ENCODE measurements at places on chromosomes 2 and 18. TPM values are rescaled to one million over a fixed set of nuclear protein-coding genes. Genes with fewer than 3 reads are reported as not detected.

- DNase-seq: no peak
These were observed 298.9 kb upstream of the TCF4 start for GRCh38 chr18:55886886-55887285.

GRCh38 chr2:136929531-136929930 is 164.2 kb downstream of the THSD7B start:
- no peak for DNase-seq

- no peak for DNase-seq
These were observed 54.9 kb downstream of the FAM178B start for GRCh38 chr2:96931466-96931865.

- no peak for DNase-seq
These were observed 128.9 kb upstream of the ITGB6 start for GRCh38 chr2:160328811-160329527.

GRCh38 chr2:240965905-240966456 is 32.4 kb upstream of the SNED1 start:
- DNase-seq: peak; percentile 12

GRCh38 chr2:215811003-215811402 is 202.3 kb downstream of the MREG start:
- DNase-seq: no peak

The PTPRN gene
- total RNA-seq: 1.9 TPM

The LRRC30 gene
- total RNA-seq: not detected

DNA sequence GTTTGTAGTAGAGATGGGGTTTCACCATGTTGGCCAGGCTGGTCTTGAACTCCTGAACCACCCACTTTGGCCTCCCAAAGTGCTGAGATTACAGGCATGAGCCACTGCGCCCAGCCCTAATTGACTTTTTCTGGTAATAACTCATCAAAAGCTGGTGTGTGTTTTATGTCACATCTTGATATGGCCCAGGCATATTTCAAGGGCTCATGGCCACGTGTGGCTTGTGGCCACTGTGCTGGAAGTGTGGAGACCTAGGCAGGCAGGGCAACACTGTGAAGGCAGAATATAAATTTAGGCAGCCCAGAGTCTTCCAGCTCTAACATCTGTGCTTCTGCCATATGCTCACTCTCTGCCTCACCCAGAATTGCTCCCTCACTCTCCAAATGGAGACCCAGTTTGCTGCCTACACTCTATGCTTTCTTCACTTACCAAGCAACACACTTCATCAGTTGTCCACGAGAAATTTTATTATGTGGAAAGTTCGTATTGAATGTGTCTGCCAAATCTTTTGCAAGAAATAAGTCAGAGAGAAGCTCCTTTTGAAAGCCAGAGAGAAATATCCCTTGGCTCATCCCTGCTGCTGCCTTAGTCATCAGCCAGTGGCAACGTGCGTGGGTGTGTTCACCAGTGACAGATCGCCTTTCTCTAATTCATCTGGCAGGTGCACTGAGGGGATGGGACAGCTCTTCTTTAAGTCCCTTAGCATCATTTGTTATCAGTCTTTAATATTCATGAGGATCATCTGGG is 129.4 kb upstream of the CXCR4 start:
- no peak for DNase-seq

The XDH gene
- 44.4 TPM for total RNA-seq

The DLX2 gene
- not detected for total RNA-seq

DNA sequence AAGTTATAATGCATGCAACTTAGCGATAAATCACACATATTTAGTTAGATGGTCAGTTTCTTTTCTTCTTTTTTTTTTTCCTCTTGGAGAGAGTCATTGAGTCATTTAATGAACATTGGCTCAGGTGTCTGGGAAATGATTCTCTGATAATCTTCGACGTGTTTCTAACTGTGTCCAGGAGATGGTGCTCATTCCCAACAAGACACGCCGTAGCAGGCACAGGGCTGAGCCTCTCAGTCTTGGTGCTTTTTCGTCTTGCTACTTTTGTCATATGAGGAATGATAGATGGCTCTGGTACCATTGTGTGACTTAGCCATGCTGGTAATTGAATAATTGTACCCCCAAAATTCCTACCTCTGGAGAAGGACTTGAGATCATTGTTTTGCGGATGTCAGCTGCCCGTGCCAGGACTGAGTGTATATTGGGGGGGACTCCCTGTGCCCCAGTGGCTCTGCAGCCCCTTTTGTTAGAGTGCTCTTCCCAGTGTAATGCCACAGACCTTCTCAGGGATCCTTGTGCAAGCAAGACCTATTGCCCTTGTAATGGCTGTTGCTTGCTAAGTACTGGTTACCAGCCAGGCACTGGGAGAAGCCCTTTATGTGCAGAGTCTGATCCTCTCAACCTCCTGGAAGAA is 107.6 kb upstream of the CYRIA start:
- DNase-seq: no peak

- no peak for DNase-seq
These were observed 57.3 kb downstream of the ROCK1 start for GRCh38 chr18:21054252-21054821.

The CCDC85A gene
- 0.40 TPM for total RNA-seq

DNA sequence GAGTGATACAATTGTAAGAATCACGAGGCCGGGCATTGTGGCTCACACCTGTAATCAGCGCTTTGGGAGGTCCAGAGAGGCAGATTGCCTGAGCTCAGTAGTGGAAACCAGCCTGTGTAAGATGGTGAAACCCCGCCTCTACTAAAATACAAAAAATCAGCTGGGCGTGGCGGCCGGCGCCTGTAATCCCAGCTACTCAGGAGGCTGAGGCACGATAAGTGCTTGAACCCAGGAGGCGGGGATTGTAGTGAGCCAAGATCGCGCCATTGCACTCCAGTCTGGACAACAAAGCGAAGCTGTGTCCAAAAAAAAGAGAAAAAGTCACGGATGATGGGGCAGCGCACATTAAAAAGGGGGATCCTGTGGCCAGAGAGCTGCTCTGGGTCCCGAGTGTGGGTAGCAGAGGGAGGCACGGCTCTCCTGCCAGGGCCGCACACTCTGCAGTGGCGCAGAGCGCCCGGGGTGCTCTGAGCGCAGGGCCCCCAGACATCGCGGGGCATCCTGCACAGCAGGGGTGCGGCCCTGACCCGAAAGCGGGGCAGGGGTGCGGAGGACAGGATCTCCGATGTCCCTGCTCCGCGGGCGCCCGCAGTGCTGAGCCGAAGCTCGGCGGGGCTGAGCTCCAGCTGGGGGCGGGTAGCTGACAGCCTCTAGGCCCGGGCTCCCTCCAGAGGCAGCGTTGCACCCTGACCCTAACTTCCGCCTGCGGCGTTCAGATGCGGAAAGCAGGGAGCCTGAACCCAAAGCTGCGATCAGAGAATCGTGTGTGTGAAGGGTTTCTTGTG is 30.4 kb upstream of the RAB6D start:
- peak; percentile 52 for DNase-seq

DNA sequence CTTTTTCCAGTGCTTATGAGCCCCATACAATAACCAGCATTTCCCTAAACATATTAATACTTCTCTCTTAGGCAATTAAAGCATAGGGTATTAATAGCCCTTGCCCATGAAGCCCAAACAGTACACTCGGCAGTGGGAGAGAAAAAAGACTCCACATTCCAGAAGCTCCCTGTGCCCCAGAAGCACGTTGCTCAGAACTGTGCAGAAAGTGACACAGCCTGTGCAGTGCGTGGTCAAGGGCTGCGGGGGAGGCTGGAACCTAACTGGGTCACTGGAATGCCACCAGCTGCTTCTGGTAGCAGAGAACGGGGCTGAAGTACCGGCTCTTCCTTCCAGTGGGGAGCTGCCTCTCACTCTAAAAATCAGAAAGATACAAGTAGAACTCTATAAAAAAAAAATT is 32.7 kb downstream of the EIPR1 start:
- DNase-seq: no peak

DNA sequence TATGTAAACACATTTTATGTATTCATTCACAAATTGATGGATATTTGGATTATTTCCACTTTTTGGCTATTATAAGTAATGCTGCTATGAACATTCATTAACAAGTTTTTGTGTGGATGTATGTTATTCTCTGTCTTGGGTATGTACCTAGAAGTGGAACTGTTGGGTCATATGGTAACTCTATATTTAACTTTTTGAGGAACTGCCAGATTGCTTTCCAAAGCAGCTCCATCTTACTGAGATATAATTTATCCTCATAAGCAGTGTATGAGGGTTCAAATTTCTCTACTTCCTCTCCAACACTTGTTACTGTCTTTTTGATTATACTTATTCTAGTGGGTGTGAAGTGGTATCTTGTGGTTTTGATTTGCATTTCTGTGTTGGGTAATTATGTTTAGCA is 7.1 kb upstream of the EML6 start:
- DNase-seq: no peak

- no peak for DNase-seq
These were observed 225.7 kb downstream of the MREG start for GRCh38 chr2:215787565-215788178.

DNA sequence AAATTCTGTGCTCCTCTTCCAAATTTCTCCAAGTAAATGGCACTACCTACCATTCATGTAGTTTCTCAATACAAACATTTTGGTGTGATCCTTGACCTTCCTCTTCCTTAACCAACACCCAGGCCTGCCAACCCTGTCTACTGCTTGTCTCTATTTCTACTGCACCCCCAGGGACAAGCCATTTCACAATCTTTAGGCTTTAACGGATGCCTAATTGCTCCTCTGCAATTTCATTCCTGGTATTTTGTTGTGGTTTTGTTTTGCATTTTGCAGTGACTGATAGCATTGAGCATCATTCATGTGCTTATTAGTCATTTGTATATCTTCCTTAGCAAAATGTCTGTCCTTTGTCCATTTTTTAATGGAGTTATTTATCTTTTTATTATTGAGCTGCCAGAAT is 10.0 kb downstream of the FAP start:
- no peak for DNase-seq

Data from colonic mucosa (tissue), 4 donors.